H54 (cell line): ENCODE measurements at places on chromosomes 1 and 21.

- no peak for DNase-seq
Measured at GRCh38 chr1:200912737-200913407, 18.2 kb downstream of the INAVA start.

DNA sequence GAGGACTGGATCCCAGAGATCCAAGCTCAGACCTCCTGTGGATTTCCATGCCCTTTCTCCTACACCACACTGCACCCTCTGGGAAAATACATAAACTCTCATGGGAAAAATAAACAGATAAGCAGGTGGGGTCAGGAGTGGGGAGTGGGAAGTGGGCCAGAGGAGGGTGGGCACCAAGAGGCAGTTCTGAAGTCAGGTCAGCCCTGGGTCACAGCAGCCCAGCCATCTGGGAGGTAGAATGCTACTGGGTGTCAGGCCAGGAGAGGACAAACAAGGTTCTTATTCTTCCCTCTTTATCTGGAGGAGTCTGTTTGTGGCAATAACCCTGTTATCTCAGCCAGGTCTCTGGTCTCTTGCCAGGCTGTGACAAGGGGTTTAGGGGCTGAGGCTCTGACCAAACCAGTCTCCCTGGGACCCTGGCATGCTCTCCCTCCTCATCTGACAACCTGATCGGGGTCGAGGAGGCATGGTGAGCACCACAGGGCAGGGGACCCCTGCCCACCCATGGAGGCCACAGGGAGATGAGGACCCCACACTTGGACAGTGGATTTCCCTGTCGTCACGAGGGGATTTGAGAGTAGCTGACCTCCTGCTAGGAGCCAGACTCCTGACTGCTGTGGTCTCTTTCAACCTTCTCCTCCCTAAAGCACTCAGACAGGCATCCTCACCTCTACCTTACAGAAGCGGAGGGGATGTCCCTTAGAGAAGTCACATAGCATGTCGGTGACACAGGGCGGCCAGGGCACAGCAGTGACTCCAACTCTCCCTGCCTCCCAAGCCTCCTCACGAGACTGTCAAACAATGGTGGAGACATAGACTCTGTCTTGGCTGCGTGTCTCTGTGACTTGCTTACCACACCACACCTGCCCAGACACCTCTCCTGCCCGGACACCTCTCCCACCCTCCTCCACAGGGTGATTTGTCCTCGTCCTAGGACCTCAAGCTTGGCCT, 51.3 kb upstream of the IFFO2 start:
- DNase-seq: no peak

GRCh38 chr1:203426870-203427269, 48.7 kb upstream of the PRELP start:
- DNase-seq: no peak

GRCh38 chr1:117820096-117820495, 109.3 kb downstream of the GDAP2 start:
- DNase-seq: no peak

DNA sequence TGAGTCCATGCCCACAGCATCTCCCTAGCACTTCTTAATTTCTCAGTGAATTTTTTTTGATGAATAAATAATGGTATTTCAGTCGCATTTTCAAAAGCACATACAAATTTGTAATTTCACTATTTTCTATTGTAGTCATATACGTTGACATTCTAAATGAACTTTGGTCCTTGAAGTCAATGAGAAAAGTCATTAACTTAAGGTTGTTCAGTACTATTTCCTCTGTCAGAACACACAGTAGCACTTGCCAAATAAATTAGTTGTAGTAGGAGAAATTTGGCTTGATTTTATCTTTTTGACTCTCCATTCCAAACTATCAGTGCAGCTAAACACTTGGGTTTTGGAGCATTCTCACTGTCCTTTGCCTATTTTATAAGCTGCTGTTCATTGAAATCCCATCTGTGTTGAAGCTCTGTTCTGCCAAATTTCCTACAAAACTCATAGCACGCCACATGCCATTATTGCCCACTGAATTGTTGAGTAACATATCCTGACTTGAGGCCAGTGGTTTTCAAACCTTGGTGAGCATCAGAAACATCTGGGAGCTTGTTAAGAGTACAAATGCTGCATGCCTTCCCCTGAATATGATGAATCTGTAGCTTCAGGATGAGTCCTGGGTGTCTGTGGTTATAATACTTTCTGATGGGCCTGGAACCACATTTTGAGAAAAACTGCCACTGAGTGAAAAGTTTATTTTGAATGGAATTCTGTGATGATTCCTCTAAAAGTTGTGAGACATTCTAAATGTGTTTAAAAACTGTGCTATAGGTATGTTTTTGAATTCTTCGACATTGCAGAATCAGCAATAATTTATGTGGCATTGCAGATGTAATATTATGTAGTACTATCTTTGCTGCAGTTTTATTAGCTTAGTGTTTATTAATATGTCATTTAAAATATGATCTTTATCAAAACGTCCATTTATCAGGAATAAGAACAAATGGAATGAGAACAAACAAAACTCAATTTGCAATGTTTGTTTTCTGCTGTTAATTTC, 78.9 kb downstream of the DNM3 start:
- DNase-seq: no peak

DNA sequence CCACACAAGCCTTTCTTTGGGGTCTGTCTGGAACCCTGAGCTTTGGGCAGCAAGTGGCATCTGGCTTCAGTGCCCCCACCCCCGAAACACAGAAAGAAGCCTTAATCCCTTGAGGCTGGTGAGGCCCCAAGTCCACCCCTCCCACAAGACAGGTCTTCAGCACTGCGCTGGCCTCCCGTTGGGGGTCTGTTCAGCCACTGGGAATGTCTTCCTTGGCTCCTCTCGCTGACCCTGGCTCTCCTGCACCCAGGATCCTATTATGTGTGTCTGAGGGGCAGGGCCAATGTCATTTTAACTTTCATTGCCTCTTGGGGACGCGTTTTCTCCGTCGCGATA, 26.9 kb downstream of the ATP8B2 start:
- no peak for DNase-seq
